ENCODE measurements at places on chromosomes 7 and 10. TPM values are rescaled to one million over a fixed set of nuclear protein-coding genes. Genes with fewer than 3 reads are reported as not detected.
A peak's percentile ranks its signal among the peaks of the same experiment; 100 is the strongest.

DNA sequence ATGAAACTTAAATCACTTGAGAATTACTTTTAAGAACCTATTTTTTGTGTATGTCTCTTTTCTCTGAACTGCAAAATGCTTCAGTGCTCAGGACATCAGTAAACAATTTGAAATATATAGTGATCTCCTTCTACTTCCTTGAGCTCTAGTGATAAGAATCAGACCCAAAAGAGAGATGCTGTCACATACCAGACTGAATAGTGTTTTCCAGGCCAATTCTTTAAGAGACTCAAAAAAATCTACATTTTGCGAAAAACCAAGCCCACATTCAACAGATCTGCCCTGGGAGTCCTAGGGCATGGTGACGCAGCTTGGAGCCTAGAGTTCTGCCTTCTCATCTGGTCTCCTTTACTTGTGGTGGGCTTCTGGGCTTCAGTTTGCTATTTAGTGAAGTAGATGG, 72.1 kb upstream of the SLC13A1 start:
- H3K4me3 ChIP-seq = no peak overlapping the region
- H3K4me1 ChIP-seq = no peaks in the 10 kb centered on the region
- H3K36me3 ChIP-seq = no peaks in the 10 kb centered on the region
- no peak for DNase-seq
- H3K27me3 ChIP-seq = no peaks in the 10 kb centered on the region

DNA sequence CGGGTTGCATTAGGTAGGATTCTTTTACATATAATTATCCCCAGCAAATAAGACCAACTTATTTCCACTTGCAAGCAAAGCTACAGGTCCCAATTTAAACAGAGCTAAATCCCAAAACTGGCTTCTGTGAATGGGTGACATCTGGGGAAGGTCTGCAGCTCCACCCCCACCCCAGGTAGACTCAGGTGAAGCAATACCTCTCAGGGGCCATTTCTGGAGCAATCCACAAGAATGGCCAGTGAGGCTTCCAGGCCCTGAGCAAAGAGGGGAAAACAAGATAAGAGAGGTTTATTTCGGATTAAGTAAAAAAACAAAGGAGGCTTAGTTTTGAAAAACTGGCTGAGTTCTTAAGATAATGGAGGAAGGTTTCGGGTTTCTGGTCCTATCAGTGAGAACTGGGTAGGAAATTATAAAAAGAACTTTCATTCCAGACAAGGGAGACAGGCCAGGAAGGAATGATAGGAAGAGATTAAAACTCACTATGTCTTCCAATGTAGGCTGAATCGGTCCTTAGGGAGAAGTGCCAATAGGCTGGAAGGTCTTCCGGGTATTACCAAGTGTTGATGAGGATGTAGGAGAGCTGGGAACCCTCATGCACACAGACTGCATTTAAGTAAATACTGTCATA, 25.4 kb downstream of the SH3PXD2A start:
- no peaks in the 10 kb centered on the region for H3K36me3 ChIP-seq
- no peaks in the 10 kb centered on the region for H3K4me1 ChIP-seq
- no peak for DNase-seq
- H3K27me3 ChIP-seq = no peaks in the 10 kb centered on the region
- no peak overlapping the region for H3K4me3 ChIP-seq

DNA sequence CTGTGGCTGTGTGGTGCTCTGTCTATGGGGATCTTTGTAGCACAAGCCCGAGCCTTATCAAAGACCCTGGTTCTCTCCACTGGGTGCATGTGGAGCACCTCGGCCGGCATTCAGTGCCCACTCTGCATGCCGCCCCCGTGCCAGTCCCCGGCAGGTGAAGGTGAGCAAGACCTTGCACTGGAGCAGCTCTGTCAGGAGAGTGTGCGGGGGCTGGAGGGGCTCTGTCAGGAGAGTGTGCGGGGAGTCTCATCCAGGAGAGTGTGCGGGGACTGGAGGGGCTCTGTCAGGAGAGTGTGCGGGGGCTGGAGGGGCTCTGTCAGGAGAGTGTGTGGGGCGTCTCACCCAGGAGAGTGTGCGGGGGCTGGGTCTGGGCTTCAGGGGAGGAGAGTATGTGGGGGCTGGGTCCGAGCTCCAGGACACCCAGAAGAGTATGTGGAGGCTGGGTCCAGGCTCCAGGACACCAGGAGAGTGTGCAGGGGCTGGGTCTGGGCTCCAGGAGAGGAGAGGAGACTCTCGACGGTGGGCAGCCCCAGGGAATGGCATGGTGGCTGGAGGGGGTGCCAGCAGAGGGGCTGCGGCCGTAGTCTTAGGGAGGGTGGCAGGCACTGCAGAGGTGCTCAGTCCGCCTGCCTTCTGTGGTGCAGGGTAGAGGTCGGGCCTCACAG, 40.8 kb downstream of the INPP5A start:
- DNase-seq = no peak
- no peak overlapping the region for H3K4me3 ChIP-seq
- H3K4me1 ChIP-seq = no peaks in the 10 kb centered on the region
- H3K36me3 ChIP-seq = no peaks in the 10 kb centered on the region

- H3K27ac ChIP-seq = peak overlapping the region; percentile 78
- peaks cover 15% of the 10 kb centered on the region for H3K4me1 ChIP-seq
- peak; percentile 40 for DNase-seq
- H3K4me3 ChIP-seq = peak overlapping the region; percentile 88
These were observed 1.3 kb downstream of the GUSB start for GRCh38 chr7:65980478-65981250.

DNA sequence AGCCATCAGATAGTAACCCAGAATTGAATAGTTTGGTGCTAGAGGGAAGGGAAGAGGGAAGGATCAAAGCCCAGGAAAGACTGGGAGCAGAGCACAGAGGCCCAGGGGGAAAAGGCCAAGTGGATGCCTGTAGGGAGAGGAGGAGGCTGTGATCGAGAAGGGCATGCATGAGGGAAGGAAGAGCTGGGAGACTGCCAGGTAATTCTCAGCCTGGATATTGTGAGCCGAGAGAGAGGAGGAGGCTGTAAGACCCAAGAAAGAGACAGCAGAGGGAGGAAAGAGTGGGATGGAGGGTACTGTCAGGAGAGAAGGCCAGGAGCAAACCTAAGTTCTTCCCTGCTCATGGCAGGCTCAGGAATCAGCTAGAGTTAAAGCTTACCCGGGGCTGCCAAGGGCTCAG, 178.2 kb downstream of the CCDC3 start:
- no peak overlapping the region for H3K4me3 ChIP-seq
- H3K4me1 ChIP-seq = no peaks in the 10 kb centered on the region
- peaks cover 3% of the 10 kb centered on the region for H3K36me3 ChIP-seq
- DNase-seq = no peak

GRCh38 chr10:10871352-10871751, 146.3 kb upstream of the CELF2 start:
- no peak for DNase-seq
- no peaks in the 10 kb centered on the region for H3K36me3 ChIP-seq
- H3K4me3 ChIP-seq = no peak overlapping the region
- H3K27me3 ChIP-seq = no peaks in the 10 kb centered on the region
- no peak overlapping the region for H3K27ac ChIP-seq
- no peaks in the 10 kb centered on the region for H3K4me1 ChIP-seq

DNA sequence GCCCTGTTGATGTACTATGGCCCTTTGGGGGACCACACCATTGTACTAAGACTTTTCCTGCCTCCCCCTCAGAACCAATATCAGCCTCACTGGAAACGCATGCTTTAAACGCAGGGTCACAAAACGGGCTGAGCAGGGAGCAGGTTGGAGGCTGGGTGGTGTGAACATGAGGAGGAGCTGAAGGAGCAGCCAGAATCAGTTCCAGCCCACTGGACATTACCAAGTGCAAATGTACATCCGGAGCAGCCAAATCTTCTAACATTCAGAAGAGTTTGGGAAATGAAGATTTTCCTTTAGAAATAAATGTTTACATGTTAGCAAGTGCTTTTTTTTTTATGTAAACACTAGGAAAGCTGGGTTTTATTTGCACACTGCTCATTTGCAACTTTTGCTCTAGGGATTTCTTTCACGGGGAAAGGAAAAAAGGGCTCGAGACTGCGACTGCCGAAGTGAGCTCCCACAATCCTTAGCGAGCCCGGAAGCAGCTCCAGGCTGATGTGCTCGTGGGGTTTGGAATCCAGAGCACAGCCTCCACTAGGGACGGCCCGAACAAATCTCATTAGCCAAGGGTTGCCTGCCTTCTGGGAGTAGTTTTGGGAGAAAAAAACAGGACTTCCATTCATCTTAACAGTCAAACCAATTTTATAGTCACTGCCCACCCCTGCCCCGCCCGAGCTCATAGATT, 108.0 kb upstream of the YAE1 start:
- H3K27ac ChIP-seq = no peak overlapping the region
- H3K27me3 ChIP-seq = no peaks in the 10 kb centered on the region
- H3K4me3 ChIP-seq = no peak overlapping the region
- H3K36me3 ChIP-seq = no peaks in the 10 kb centered on the region
- no peak for DNase-seq

- no peak overlapping the region for H3K27ac ChIP-seq
These were observed 115.0 kb downstream of the DNAJB9 start for GRCh38 chr7:108684629-108685028.

- no peaks in the 10 kb centered on the region for H3K27me3 ChIP-seq
- no peak for DNase-seq
- H3K36me3 ChIP-seq = no peaks in the 10 kb centered on the region
- H3K4me1 ChIP-seq = peaks cover 5% of the 10 kb centered on the region
- no peak overlapping the region for H3K4me3 ChIP-seq
- H3K27ac ChIP-seq = no peak overlapping the region
These were observed 26.2 kb upstream of the HDAC9 start for GRCh38 chr7:18469316-18469715.

Gene DNAH11
- total RNA-seq = 8.1 TPM

Gene PRKCQ
- 59.6 TPM for total RNA-seq
